Naive B cell (primary cell): ENCODE measurements at places on chromosomes 11 and 22.

- DNase-seq: no peak
These were observed 8.1 kb downstream of the C11orf91 start for GRCh38 chr11:33692541-33692940.

- no peak for DNase-seq
These were observed 7.0 kb upstream of the MTNR1B start for GRCh38 chr11:92962446-92962845.

DNA sequence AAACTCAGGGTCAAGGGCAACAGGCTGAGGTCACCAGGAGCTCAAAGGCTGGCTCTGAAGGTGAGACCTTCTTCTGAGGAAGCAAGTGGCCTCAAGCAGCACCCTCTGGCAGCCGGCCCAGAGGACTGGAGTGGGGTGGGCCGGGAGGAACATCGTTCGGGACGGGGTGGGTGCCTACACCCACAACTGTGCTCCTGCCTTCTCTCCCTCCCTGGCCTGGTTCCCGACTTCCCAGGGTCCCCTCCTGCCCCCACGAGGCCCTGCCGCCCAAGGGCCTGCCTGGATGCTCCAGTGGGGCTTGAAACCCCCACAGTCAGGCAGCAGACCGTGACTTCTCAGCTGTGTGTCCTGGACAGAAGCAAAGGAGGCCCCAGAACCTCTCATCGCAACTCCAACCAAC, 195.7 kb downstream of the IGLL1 start:
- DNase-seq: no peak

DNA sequence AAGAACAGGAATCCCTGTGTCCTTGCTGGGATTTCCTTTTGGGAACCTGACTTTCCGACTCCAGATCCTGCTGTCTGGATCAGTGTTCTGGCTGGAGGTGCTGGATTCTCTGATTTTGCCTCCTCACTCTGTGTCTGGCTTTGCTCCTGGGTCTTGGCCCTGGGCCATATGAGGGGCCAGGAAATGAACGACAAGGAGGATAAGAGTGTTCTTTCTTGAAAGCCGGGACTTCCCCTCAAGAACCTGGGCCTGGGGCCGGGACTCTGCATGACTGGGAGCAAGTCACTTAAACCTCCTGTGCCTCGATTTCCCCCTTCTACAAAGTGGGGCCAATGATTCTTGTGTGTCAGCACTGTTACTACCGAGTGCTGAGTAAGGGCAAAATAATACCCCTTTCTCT, 2.9 kb upstream of the MYO7A start:
- no peak for DNase-seq

- DNase-seq: no peak
These were observed 22.5 kb downstream of the FADS3 start for GRCh38 chr11:61868571-61869428.

DNA sequence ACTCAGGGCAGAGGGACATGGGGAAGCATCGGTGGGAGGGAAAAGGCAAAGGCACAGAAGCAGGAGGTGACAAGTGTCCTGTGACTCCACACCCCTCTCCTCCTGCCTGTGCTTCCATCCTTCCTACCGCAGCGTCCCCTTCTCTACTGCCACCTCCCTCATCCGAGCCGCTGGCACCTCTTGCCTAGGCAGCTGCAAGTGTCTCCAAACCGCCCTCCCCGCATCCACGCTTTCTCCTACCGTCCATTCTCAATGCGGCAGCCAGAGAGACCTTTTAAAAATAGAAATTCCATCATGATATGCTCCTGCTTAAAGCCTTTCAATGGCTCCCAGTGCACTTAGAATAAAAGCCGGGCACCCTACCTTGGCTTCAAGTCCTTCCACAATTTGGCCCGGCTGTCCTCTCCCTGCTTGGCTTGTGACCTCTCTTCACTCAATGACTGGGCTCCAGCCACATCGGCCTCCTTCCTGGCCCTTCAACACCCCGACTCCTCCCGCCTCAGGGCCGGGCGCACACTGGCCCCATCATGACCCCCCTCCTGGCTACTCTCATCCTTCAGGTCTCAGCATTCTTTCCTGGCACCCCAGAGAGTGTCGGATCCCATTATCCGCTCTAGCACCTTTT, 16.5 kb downstream of the LRRC10B start:
- DNase-seq: no peak

DNA sequence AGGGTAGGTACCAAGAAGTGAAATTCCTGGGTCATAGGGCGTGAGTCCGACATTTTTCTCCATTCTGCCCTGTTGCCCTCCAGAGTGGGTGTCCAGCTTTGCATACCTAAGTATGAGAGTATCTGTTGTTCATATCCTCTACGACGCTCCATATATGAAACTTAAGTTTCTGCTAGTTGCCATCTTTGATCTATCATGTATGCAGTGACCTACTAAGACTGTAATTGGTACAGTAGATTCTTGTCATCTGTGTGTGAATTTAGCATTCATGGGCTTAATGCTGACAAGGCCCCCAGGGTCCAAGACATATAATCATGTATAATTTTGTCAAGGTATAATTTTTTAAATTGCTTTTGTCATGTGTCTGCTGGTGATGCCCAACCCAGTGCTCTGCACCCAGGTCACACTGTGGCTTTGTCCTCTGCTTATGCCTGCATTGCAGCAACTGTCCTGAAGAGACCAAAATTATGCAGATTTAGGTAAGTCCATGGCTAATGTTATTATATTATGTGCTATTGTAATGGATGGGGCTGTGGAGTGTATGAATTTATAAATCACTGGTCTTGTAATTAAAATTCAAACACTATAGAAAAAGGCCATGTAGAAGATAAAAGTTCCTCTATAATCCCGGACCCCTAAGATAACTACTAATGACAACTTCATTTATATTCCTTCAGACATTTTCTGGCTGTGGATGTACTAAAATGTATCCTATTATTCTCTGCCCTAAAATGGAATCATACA, 12.2 kb downstream of the NEAT1 start:
- no peak for DNase-seq

DNA sequence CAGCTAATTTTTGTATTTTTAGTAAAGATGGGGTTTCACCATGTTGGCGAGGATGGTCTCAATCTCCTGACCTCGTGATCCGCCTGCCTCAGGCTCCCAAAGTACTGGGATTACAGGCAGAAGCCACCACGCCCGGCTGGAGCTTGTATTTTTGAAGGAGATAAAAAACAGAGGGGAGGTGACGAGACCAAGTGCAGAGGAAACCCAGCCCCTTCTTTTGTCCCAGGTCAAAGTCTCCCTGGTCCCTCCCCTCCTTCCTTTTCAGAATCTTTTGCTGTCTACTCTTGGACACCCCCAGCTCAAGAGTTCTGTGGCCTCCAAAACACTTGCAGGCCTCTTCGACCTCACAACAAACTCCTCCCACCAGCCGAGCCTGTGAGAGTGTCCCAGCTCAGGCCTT, 12.2 kb upstream of the TMEM184B start:
- no peak for DNase-seq

DNA sequence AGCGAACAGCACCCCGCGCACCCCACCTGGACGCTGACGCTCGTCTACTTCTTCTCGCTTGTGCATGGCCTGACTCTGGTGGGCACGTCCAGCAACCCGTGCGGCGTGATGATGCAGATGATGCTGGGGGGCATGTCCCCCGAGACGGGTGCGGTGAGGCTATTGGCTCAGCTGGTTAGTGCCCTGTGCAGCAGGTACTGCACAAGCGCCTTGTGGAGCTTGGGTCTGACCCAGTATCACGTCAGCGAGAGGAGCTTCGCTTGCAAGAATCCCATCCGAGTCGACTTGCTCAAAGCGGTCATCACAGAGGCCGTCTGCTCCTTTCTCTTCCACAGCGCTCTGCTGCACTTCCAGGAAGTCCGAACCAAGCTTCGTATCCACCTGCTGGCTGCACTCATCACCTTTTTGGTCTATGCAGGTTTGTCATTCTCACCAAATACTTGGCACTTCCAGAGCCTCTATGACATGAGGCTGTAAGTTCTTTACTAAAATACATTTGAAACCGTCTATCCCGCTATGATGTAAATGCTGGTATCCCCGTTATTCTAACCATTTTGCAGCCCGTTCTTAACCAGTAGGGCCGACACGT, 535 bp downstream of the AQP11 start:
- DNase-seq: no peak

DNA sequence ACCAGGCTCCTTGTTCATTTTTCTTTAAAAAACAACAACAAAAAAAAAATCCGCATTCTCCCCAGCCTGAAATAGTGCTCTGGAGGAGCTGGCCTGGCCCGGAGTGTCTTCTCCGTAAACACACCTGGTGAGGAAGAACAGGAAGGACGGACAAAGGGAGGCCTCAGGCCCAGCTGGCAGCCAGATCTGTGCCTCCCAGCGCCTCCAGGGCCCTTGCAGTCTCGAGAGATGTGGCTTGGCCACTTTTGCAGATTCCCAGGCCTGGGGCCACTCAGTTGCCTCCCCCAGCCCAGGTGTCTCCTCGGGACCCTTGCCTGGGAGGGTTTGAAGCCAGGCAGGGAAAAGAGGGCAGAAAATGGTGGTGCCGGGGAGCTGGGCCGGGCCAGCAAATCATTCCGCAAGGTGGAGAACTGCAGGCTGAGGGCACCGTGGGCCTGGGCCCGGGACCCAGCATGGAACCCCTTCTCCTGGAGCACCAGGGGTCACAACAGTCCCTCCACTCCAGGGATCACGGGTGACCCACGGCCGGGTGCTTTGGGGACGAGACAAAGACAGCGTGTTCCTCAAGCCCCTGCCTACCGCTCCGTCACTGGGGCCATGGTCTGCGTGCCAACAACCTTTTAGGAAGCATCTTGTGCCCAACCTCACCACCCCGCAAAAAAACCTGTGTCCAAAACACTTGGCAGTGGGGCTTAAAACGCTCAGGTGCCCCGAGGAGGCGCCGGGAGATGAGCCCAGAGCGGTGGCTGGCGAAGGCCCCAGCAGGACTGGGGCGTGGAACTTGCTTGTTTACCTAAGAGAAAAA, 67.1 kb upstream of the WNT7B start:
- no peak for DNase-seq

- DNase-seq: no peak
These were observed 6.9 kb downstream of the KCNC1 start for GRCh38 chr11:17741487-17741886.

DNA sequence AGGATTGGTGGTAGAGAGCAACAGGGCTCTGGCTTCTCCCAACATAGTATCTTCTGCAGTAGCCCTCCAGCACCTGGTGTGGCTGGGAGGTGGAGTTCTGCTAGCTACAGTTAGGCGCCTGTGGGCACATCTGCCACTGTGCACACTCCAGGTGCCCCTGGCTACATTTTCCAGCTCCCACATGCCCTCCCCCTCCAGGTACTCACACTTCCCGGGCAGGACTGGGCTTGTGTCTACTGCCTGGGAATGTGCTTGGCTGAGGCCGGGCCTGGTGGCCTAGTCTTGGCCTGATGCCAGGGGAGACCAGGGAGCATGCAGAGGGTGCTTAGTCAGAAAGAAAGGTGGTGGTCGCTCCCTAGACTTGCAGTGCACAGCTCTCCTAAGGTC, 15.8 kb downstream of the PHLDB1 start:
- DNase-seq: no peak

DNA sequence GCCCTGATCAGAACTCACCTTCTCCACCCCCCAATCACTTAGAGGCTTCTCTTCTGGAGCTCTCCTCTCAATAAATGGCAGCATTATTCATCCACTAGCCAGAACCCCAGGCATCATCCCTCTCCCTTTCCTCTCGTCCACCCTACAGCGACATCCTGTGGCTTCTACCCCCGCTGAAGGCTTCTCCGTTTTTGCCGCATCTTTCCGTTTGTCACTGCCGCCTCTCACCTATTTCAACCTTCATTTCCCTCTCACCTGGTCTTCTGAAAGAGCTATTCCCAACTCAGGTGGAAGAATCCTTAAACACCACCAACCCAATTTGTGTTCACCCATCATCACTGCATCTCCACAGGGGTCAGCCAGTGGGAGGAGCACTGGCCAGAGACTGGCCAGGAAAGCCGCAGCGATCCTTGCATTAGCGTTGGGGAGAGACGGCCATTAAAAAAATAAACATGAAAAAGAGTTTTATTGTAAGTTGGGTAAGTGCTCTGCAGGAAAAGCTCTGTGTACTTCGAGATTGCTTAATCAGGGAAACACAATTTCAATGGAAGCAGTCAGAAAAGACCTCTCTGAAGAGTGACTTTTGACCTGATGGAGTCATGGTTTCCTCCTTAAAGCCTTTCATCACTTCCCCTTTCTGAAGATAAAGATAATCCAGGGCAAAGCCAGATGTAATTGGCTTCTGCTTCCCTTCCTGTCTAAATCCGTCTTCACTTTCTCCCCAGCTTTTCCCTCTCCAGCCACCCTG, 36.7 kb downstream of the SPATA19 start:
- no peak for DNase-seq

DNA sequence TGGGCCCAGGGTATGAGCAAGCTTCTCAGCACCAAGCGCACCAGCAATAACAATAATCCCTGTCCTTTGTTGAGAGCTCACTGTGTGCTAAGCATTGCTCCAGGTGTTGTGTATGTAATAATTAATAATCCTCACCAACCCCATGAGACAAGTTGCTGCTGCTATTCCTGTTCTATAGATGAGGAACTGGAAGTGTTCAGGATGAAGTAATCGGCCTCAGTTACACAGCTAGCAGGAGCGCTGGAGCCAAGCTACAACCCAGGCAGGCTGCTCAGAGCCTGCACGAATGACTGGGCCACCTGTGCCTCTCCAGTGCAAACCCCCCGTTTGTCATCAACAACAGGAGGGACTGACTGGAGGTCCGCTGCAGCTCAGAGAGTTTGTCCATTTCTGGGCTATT, 35.2 kb upstream of the CECR2 start:
- no peak for DNase-seq

- no peak for DNase-seq
These were observed 38.2 kb upstream of the YWHAH start for GRCh38 chr22:31906086-31906485.

GRCh38 chr11:73743045-73743444, 17.8 kb downstream of the RAB6A start:
- DNase-seq: no peak

- DNase-seq: no peak
These were observed 3.3 kb upstream of the PICALM start for GRCh38 chr11:86072211-86072610.

- DNase-seq: no peak
These were observed 73.9 kb downstream of the SGSM3 start for GRCh38 chr22:40444178-40444831.

- no peak for DNase-seq
These were observed 84.1 kb downstream of the SLC1A2 start for GRCh38 chr11:35335226-35335625.

GRCh38 chr11:6862961-6863360, at the start of gene OR10A2:
Gene OR10A2 (plus strand): TSS chr11:6863057. CDS start chr11:6869755, 6,698 bp downstream.
- no peak for DNase-seq

GRCh38 chr11:105953886-105954285, 68.2 kb downstream of the MSANTD4 start:
- DNase-seq: no peak
